ENCODE measurements at places on chromosomes 2 and 18. TPM values are rescaled to one million over a fixed set of nuclear protein-coding genes. Genes with fewer than 3 reads are reported as not detected.

TLX2 gene
- total RNA-seq: not detected

GRCh38 chr2:11996618-11997017 is 250.2 kb downstream of the LPIN1 start:
- no peak for DNase-seq

BBS5 gene
- total RNA-seq: 8.0 TPM

DNA sequence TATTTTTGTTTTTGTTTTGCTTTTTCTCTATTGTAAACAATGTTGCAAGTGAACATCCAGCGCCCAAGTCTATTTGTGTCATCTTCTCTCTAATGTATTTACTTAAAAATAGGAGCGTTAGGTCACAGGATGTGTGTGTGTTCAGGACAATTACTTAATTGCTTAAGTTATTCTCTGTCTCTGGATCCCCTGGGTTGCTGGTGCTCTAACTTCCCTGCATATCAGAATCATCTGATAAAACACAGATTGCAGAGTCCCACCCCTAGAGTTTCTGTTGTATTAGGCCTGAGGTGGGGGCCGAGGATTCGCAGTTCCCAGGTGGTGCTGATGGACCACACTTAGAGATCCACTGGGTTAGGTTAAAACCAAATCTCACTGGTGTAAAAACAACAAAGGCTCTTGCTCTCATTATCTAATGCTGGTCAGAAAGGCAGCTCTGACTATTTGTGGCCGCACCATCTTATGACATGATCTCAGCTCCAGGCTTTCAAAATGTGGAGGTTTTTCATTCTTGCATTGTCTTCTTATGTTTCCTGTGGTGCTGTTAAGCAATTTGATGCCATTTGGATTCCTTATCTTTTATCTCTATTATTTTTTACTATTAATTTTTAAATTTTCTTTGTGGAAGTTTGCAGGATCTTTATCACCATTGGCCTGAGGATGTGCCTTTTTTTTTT is 87.7 kb downstream of the CLIP4 start:
- no peak for DNase-seq

DNA sequence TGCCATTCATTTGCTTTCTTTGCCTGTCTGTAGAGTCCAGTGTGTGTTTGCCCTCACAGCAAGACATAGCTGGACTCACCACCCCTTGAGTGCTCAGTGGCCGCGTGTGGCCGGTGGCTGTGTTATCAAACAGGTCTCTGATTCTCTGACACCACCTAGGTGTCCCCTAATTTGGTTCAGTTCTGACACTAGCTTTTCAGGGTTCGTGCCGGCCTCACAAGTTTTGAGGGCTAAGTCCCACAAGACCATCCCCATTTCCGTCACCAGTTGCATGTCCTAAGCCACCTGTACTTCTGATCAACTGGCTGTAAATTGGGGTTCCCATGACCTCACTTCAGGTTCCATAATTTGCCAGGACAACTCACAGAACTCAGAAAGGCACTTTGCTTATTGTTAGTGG is 23.5 kb downstream of the NCK2 start:
- DNase-seq: no peak

- DNase-seq: no peak
Measured at GRCh38 chr2:55887901-55888624, 35.5 kb downstream of the EFEMP1 start.

TET3 gene
- total RNA-seq: 2.6 TPM

RGPD4 gene
- 0.05 TPM for total RNA-seq

DNA sequence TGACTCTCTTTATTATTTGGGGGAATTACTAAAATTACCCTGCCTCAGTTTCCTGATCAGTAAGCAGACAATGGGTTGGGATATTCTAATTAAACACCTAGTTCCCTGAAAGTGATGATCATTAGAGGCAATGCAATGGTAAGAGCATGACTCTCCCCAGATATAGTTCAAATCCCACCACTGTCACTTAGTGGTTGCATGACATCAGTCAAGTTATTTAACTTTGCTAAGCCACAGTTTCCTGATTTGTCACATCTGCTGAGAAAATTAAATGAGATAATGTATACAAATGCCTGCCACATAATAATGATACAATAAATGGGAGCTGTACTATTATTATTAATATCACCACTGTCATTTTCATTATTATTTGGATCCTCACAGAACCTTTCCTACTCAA is 29.9 kb downstream of the ZEB2 start:
- no peak for DNase-seq

SRD5A2 gene
- not detected for total RNA-seq

GRCh38 chr2:222193328-222193983 is 105.3 kb downstream of the PAX3 start:
- no peak for DNase-seq

Data from Right ventricle myocardium inferior (tissue), 1 donor.